ENCODE measurements at places on chromosomes 5 and 9. TPM values are rescaled to one million over a fixed set of nuclear protein-coding genes. Genes with fewer than 3 reads are reported as not detected.

GRCh38 chr9:98829766-98830165 is 22.3 kb downstream of the GALNT12 start:
- no peak for DNase-seq

DNA sequence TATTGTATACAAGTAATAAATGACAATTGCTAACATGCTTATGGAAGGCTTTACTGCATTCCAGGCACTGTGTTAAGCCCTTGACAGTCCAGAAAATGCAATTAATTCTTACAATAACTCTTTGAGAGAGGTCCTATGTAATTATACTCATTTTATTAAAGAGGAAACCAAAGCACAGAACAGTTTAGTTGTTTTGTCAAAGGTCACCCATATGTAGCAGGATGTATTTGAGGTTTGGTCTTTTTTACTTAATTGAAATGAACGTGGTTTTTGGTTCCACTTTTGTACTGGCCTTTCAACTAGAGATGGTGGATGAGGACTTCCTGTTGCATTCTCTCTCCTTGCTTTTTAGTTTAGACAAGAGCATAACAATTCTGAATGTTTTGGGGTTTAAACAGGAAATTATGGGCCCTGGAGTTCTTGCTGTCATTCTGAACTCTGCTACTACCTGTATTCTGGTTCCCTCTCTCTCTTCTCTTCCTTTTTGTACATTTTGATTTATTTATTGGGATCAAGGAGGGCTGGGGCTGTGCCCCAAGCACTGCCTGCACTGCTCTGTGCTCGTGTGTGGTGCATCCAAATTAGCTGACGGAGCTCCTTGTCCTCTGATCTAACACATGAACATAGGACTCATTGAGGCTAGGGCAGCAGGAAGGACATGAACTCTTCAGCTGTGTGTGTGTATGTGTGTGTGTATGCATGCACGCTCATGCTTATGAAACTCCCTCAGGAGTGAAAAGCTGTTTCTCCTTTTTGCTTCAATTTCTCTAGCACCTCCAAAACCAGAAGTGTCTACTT is 47.4 kb downstream of the SLC28A3 start:
- DNase-seq: no peak

- no peak for DNase-seq
These were observed 21.5 kb upstream of the UBAP1 start for GRCh38 chr9:34157318-34157717.

GRCh38 chr9:35835216-35835632 is 6.2 kb downstream of the TMEM8B start:
- DNase-seq: no peak

GRCh38 chr9:136771907-136772415 is 7.6 kb upstream of the LCN15 start:
- no peak for DNase-seq

DNA sequence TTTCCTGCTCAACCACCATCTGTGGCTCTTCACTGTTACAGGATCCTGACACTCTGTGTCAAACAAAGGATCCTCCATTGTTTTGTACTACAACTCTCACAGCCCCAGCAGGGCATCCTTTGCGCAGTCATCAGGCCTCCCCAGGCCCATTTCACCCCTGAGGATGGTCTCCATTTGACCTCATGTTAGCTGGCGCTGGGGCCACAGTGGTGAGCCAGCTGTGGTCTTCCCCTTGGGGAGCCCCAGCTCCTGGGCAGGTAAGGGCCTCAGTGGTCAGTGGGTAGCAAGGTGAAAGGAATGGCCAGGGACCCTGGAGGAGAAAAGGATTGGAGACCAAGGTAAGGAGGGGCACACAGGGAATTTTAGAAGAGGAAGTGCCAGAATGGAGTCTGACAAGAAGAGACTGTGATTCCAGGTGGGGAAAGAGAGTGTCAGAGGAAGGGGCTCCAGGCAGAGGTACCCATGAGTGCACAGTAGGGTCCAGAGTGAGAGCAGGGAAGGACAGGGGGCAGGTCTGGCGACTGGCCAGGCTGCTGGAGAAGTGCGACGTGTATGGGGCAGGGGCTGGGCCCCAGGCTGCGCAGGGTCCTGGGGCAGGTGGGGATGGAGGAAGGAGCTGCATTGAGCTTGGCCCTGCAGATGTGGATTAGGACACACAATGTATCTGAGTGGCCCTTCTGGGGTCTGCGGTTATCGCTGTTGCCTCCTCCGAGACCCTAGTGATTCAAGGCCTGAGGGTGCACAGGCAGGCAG is 109.9 kb downstream of the PHF2 start:
- no peak for DNase-seq

DNA sequence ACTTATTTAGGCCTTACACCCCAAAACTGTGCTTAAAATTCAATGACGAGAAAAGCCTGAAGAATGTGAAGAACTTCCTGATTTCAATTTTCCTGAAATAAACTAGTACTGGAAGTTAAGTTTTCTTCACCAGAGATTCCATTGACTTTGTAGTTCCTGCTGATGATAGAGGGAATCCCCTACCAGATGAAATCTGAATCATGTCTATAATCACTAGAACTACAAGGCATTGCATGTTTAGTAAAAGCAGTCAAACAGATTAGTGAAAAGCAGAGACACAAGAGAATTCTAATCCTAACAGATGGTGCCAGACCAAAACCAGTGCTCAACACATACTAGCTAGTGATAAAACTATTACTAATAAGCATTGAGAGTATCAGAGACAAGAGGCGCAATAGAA is 130.0 kb downstream of the PDE4D start:
- DNase-seq: no peak

- no peak for DNase-seq
These were observed 62.4 kb downstream of the SECISBP2 start for GRCh38 chr9:89380437-89381307.

DNA sequence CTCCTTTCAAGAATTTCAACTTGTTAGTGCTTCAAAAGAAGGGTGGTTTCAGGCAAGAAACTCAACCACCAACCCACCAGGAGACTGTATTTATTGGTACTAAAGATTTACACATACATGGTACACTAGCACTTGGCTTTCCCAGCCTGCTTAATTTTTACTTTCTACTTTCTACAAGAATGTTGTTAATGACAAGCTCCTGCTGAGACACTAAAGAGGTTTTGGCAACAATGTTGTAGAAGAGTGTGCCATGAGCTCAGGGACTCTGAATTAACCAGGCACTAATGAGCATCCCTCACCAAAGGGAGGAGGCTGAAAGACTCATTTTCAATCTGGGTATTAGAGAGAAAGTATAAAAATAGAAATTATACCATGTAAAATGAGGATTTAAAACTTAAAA is 195.0 kb downstream of the KIAA0825 start:
- no peak for DNase-seq

DNA sequence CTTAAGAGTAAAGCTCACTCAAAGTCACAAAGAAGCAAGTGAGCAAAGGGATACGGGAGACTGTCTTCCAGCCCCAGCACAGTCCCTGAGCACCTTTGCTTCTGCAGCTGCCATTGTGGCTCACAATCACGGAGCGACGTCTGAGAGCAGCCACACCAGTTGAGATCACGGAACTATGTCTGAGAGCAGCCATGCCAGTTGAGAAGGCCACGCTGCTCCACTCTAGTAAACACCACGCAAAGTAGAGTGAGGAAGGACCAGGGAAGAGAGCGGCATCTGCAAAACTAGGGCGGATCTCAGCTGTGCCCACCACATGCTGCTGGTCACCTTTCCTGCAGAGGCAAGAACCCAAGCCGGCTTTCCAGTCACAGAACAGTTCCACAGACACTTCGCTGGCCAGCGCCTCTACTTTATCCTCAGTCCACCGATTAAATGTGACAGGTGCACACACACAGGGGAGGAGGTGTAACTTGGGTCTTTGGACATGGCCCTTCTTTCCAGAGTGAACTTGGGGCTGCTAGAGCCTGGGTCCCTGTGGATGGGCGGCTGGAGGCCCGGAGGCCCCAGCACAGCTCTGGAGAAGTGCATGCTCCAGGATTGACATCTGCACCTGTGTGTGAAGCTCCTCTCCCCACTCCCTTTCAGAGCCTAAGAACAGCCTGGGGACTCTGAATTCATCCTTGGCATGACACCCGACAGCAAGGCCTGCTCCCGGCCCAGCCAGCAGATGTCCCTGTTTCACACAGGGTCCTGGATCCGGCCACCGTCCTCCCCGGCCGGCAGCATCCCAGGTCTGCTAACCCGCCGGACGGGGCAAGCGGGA is 324.9 kb upstream of the IRX4 start:
- DNase-seq: no peak

- no peak for DNase-seq
These were observed 20.1 kb downstream of the PCDHGC5 start for GRCh38 chr5:141508798-141509611.

GRCh38 chr5:145157841-145158240 is 677.3 kb downstream of the PRELID2 start:
- DNase-seq: no peak

DNA sequence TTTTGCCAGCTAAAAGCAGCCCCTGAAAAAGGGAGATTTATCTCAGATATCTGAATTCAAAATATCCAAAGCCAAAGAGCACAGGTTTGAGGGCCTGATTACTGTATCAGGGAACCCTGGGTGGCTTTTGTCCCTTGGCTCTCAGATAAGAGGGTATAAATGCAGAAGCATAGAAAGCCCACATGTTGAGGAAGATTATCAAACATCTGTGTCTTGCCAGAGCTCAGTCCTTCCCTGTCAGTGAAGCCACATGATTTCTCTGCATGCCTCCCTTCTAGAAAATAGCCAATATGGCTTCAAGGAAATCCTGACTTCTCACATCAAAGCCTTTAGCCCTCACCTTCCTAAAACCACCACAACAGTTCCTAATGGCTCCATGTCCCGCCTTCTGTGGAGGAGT is 408.0 kb upstream of the DMAC1 start:
- no peak for DNase-seq

GRCh38 chr9:11039006-11039405 is 426.2 kb upstream of the PTPRD start:
- no peak for DNase-seq

- no peak for DNase-seq
These were observed 106.5 kb downstream of the NFIB start for GRCh38 chr9:14207352-14207995.

GRCh38 chr5:72355706-72356299 is 35.6 kb downstream of the PTCD2 start:
- DNase-seq: no peak

DNA sequence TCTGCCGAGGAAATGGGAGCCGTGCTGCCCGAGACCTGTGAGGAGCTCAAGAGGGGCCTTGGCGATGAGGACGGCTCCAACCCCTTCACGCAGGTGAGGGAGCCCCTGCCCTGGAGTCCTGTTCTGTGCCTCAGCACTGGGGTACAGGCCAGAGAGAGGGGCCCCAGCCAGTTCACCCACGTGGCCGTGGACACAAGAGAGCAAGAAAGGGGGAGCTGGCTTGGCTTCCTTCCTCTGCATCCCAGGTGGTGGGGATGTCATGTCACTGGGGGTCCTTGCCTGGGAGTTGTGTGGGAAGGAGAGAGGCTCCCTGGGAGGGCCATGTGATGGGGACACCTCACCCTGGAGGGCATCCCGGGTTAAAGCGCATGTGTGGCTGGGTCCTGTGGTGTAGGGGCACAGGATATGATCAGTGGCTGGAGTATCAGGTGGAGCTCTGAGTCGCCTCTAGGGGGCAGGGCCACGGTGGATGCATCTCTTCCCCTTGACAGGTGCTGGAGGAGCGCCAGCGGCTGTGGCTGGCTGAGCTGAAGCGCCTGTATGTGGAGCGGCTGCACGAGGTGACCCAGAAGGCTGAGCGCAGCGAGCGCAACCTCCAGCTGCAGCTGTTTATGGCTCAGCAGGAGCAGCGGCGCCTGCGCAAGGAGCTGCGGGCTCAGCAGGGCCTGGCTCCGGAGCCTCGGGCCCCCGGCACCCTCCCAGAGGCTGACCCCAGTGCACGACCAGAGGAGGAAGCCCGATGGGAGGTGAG is 7.5 kb downstream of the N4BP3 start:
- peak; percentile 94 for DNase-seq

- DNase-seq: no peak
These were observed 153.3 kb upstream of the SLC12A2 start for GRCh38 chr5:127930311-127930710.

DNA sequence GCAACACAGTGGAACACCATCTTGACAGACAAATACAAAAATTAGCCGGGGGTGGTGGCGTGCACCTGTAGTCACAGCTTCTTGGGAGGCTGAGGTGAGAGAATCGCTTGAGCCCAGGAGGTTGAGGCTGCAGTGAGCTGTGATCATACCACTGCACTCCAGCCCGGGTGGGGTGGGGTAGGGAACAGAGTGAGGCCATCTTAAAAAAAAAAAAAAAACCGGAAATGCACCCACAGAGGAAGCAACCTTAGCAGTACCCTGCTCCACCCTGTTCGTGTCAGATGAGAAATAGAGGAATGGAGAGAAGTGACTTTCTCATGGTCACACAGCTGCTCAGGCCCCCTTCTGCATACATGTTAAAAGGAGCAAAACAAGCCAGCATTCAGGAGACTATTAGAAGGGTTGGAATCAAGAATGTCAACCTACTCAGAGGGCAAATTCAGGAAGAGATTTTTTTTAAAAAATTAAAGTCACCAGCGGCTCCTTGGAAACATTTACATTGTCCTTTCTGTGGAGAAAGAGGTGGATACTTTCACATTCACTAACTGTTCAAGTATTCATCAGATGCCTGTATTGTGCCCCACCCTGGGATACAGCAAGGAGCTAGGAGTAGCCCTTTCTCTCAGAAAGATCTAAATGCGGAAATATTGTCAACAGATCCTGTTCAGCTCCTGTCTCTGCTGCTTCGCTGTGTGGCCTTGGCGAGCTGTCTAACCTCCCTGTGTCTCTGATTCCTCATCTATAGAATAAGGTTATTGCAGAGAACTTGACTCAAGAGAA is 41.0 kb downstream of the CYFIP2 start:
- no peak for DNase-seq

DNA sequence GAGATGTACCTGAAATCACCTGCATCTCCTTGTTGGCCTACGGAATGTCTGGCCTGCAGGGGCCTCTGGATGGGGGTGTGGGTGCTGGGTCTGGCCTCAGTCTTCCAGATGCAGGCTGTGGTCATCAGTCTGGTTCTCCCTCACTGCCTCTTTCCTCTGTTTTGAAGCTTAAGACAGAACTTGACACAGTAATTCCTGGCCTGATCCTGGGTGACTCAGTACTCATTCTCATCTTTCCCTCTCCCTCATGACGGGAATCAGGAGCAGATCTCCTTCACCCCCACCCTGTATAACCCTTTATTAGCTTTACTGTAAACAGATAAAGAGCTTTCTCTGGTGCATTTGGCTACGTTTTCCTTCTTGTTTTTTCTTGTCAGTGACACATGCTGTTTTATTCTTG is 89.3 kb upstream of the ADAMTS16 start:
- DNase-seq: no peak

- DNase-seq: no peak
These were observed 29.7 kb downstream of the PWWP2A start for GRCh38 chr5:160089531-160089930.

TCF7 gene
- 1.6 TPM for polyA plus RNA-seq

IL13 gene
- polyA plus RNA-seq: not detected

NEUROG1 gene
- polyA plus RNA-seq: not detected

ALDOB gene
- polyA plus RNA-seq: 0.15 TPM

DMRT3 gene
- not detected for polyA plus RNA-seq

CD14 gene
- polyA plus RNA-seq: 20.3 TPM

CDKN2B-AS1 gene
- not detected for polyA plus RNA-seq

GPR150 gene
- polyA plus RNA-seq: 0.11 TPM
